Head of caudate nucleus (tissue), 42 donors: ENCODE measurements at places on chromosomes 2 and 18.

DNA sequence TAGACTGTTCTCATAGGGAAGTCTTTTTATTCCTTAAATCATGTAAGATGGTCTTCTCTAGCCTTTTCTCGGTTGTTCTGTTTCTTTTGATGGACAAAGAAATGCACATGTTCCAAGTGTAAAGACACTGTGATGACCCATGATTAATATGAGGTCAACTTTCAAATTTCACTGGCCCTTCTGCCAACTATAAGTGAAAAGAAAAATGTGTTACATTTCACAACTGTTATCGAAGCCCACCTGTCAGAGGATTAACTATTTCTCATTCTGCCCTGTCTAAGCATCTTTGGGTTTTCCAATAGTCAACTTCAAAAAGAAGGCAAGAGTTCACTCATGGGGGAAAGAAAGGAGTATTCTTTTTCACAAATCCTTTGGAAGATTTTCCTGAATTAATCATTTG lies 3.3 kb downstream of the RDH14 start:
- no peak for DNase-seq

DNA sequence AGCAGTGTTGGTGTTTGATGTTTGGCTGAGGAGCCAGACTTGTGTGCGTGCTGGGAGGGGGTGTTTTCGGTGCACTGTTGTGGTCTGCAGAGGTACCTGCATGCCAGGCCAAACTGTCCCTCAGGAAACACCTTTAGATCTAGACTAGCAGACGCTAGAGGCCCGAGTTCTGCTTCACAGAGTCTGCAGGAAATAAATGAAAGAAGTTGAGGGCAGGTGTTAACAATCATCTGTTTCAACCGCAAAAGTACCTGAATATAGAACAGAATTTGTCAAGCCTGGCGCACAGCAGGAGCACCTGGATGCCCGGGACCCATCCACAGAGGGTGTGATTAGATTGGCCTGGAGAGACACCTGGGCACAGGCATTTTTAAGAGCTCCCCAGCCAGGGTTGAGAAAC lies 40.5 kb upstream of the REL start:
- DNase-seq, result no peak

- DNase-seq, result no peak
Observed at GRCh38 chr2:240974771-240975572, 23.4 kb upstream of the SNED1 start.

GRCh38 chr18:6724331-6724730 lies 5.2 kb upstream of the ARHGAP28 start:
- DNase-seq, result no peak

DNA sequence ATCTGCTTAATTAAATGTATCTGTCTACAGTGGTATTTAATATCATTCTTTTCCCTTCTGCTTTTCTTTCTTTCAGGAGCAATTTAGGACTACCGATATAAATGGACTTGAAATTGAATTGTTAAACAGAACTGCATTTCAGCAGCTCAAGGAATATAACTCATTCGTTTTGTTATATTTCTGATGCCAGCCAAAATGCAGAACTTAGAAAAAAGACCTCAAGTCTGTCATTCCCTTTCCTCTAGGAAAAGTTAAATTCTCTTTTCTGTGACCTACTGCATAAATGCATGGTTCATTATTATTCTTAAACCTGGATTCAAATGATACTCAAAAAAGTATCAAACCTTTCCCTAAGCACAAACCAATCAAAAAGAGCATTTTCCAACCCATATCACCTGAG lies 21.4 kb downstream of the FTCDNL1 start:
- DNase-seq, result no peak

GRCh38 chr2:3624059-3624794 lies 29.3 kb downstream of the COLEC11 start:
- no peak for DNase-seq

- DNase-seq, result no peak
Observed at GRCh38 chr18:10432781-10433180, 21.7 kb upstream of the APCDD1 start.

DNA sequence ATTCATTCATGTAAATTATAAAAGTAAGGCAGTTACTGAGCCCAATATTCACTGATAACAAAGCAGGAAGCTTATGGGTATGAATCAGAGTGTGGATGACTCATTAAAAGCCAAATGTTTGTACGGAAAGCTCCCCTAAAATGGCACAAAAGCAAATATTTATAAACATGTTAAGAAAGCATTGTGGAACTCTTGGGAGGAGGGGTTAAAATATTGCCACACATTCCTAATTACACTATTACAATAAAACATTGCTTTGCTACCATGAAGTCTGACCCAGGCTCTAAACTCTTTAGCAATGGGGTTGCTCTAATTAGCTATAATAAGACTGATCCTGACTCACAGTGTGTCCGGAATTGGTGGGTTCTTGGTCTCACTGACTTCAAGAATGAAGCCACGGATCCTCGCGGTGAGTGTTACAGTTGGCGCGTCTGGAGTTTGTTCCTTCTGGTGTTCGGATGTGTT lies 110.9 kb downstream of the NAB1 start:
- no peak for DNase-seq

- no peak for DNase-seq
Observed at GRCh38 chr18:56107821-56108477, 520.0 kb upstream of the TCF4 start.

GRCh38 chr18:55443776-55444175 lies 144.2 kb downstream of the TCF4 start:
- DNase-seq, result no peak

DNA sequence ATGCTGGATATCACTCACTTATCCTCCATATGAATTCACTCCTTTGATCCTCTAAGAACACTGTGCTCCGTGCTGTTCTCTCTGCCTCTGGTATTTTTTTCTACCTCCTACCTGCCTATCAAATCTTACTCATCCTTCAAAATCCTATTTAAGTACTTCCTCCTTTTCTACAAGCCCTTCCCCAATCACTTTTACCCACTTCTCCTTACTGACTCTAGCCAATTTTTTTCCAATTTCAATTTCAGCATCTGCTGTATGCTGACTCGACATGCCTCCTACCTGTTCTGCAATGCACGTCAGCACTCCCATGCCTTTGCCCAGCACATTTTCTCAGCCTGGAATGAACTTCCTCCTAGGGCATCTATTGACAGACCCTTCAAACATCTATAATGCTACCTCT lies 37.3 kb upstream of the LNPK start:
- DNase-seq, result peak; percentile 24

GRCh38 chr2:18980104-18980785 lies 378.2 kb downstream of the OSR1 start:
- no peak for DNase-seq

DNA sequence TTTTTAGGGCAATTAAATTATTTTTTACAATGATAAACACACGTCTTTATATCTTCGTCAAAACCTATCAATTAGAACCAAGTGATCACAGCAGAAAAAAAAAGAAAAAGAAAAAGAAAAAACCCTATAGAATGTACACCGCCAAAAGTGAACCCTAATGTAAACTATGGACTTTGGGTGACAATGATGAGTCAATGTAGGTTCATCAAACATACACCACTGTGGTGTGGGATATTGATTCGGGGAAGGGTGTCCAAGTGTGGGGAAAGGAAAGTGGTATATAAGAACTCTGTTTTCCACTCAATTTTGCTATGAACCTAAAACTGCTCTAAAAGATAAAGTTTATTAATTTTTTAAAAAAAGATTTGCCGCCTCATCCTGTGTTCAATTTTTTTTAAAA lies 85.1 kb downstream of the DYNC1I2 start:
- no peak for DNase-seq

GRCh38 chr2:52658598-52658997 lies 1109.0 kb upstream of the CHAC2 start:
- no peak for DNase-seq

DNA sequence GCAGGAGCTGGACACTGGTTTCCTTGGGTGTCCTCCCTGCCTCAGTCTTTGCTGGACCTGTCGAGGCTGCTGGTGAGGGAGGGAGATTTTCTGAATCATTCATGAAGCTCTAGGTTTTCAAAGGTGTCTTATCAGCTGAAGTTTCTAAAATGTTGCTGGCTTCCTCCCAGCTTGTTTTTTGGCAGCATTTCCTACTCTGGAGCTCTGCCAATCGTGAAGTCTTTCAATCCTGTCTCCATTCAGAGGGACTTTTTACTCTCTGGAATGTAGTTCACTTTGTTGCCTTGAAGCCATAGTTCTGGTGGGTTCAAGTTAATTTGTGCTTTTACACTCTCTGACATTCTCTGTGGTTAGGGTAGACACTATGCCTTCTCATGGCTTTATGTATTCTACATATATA lies 23.9 kb downstream of the SNTG2 start:
- DNase-seq, result no peak

DNA sequence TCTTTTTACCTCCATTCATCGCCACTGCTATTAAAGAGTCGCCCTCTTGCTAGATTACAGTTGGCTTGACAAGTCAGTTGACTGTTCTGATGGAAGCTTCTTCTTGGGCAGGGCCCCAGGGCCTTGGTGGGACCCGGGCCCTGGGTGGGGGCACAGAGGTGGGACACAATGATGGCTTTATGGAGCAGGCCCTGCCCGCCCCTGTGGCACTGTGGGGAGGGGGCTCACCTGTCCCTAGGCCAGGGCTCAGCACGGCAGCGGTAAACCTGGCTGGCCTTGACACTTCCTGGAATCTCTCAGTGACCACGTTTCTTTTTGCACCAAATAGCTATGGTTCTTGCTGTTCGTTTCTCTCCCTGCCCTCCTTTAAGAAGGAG lies 4.9 kb upstream of the HS6ST1 start:
- no peak for DNase-seq

DNA sequence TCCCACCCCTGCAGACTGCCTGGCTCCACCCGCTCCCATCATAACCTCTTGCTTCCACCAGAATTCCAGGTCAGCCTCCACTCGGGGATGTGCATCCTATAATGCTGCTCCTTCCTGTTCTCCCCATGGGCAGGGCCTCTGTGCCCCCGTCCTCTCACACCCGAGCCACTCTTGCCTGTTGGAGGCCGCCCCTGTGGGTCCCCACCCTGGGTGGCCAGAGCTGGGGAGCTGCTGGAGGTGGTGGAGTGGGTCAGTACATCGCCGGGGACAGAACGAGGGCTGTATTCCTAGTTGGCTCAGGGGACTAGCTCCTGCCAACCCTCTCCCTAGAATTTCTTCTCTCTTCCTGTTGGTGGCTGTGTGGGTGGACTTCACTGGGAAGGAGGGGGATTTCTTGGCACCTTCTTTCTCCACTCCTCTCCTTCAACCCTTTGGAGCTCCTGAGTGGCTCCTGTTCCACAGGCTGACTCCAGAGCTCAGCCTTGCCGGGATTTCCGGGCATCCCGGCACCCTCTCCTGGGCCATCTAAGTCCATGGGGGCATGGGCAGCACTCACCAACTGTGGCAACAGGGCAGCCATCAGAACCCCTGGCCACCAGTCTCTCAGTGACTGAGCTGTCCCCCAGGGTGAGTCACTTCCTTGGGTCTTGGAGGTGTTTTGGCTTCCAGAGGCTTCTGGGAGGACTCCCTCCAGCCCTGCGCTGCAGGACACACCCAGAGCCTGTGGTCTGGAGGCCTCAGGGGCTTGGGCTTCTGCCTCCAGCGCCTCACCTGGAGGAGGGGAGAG lies 88.2 kb upstream of the MCFD2 start:
- no peak for DNase-seq

DNA sequence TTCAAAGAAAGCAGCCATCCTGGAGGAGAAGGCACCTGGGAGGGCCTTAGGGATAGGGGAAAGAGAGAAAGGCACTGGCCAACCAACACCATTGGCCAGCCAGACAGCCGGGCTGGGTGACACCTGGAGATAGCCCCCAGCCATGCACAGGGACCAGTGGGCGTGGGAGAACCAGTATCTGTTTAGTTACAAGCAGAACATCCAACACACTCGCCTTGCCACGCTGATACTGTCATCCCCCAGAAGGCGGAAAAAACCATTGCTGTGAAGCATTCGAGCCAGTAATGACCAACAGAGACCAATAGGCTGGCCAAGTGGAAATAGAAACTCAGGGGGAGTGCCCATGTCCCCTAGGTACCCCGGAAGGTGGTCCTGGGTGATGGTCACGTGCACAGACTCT lies 15.5 kb downstream of the ASPRV1 start:
- no peak for DNase-seq

- no peak for DNase-seq
Observed at GRCh38 chr2:45963816-45964215, 312.3 kb downstream of the PRKCE start.

GRCh38 chr18:78766651-78767533 lies 212.7 kb upstream of the SALL3 start:
- no peak for DNase-seq

GRCh38 chr2:26772064-26773001 lies 8.2 kb downstream of the SLC35F6 start:
- DNase-seq, result peak; percentile 91

GRCh38 chr2:32633040-32633439 lies 5.2 kb downstream of the TTC27 start:
- DNase-seq, result no peak
